CD4-positive, alpha-beta T cell treated with Interleukin-10 for 1 hour (primary cell): ENCODE measurements at places on chromosomes 11 and 22.

GRCh38 chr11:8338138-8338537, 74.5 kb upstream of the LMO1 start:
- DNase-seq = no peak

GRCh38 chr22:46350121-46350520, 14.6 kb downstream of the TRMU start:
- DNase-seq = no peak

GRCh38 chr22:49086181-49086580, 741.5 kb downstream of the BRD1 start:
- no peak for DNase-seq

DNA sequence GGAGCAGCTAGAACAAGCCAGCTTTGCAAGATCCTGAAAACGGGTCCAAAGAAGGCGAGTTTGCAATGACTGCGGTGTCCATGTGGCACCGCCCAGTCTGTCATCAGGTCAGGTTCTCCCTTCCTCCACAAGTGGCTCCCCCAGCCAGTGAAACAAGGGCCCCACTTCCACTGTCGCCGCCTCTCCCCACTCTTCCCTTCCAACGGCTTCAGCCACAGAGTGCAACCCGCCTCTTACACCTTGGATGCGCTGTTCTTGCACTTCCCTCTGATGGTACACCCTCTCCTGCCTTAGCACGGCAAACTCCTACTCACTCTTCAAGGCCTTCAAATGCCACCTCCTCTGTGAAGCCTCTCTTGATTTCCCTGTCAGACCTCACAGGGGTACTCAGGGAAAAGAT, 10.8 kb upstream of the TCF20 start:
- no peak for DNase-seq

DNA sequence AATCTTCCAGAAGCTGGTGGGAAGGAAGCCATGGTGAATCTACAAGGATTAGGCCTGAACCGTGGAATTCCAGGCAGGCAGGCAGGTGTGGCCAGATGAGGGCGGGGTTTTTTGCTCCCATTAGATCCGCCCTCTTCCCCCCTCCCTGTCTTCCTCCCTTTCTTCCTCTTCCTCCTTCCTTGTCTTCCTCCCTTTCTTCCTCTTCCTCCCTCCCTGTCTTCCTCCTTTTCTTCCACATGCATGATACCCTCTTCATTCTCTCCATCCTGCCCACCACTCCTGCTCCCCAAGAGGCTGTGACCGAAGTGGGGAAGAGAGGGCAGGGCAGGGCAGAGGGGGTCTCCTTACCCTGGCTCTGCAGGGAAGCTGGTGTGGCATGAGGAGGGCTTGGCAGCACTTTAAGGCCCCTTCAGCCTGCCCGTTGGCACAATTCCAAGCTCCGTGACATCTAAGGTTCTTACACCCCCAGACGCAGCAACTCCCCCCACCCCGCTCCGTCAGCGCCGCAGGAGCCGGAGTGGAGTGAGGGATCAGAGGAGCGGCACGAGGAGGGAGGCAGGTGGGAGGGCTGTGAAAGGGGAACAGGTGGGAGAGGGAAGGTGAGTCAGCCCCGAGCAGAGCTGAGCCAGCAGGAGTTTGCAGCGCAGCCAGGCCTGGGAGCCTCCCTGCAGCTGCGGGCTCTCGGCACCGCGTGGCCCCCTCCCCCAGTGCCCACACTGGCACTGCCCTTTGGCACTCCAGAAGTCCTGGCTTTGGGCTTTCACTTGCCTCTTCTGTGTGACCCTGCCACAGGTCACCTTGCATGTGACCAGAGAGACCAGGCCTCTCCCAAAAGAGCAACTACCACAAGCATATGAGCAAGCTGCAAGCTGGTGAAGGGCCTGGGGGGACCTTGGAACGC, 32.1 kb downstream of the KCNJ4 start:
- no peak for DNase-seq

GRCh38 chr11:18277565-18278271, 11.7 kb downstream of the SAA1 start:
- no peak for DNase-seq

DNA sequence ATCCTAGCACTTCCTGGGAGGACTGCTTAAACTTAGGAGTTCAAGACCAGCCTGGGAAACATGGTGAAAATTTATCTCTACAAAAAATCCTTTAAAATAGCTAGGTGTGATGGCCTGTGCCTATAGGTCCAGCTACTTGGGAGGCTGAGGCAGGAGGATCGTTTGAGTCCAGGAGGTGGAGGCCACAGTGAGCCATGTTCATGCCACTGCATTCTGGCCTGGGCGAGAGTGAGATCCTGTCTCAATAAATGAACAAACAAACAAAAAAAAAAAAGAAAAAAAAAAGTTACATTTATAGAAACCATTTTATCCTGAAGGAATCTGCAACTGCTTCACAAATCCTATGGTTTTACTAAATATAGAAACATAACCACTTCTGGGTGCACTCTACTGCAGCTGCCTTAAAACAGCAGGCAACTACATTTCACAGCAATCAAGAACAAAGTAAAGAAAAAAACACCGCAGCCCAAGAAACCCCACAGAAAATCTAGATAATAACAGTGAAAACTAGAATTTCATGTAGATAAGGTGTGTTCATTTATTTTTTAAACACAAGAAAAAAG, 75.9 kb upstream of the GAB2 start:
- DNase-seq = no peak

- no peak for DNase-seq
Observed at GRCh38 chr22:49740242-49740641, 87.4 kb downstream of the BRD1 start.

DNA sequence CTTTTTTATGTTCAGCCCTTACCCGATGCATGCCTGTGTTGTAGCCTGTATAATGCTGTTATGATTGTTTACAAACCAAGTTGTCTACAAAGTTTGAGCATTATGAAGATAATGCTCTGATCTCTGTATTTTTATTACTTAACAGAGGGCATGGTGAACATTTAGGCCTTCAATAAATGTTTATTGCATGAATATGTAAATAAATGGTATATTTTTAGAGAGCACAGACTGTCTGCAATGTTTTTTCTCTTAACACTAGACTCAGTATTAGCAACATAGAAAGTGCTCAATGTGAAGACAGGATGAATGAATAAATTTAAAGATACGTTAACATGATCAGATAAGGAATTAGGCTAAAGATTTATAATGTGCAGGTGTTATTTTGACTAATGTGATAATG, 130.9 kb downstream of the UVRAG start:
- no peak for DNase-seq

DNA sequence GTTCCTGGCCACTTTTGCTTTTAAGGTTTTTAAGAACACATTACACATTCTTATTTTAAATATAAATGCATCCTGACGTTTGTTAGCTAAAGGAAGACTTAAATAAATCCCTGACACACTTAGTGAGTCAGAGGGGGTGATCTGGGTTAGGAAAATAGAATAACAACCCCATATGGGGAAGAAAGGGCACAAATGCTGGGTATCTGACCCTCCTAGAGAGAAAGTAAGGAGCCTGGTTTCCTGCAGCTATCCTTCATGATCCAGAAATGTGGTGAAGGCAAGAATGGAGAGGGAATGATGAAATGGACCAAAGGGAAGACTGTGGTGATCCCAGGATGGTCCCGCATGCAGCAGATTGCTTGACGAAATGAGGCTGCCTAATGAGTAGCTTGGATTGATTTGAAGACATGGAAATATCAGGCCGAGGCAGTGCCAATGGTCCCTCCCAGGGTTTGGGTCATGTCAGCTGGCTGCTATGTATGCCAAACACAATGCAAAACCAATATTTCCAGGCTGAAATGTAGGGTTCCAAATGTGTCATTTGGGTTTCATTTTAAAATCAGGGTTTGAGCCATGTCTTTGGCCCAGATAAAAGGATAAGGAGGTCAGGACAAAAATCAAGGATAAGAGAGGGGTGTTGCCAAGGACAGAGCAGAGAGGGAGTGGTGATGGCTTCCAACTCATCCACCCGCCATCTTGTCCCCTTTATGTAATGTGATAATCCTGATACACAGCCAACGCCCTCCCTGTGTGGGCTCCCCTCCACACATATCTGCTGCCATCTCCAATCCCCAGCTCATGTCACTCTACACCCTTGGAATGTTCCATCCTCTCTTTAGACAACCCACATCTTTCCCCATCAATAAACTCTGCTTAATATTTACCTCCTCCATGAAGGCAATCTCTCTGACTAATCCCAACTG, 135.1 kb upstream of the PITPNB start:
- DNase-seq = no peak

GRCh38 chr11:124415356-124415923, 9.2 kb downstream of the OR8B4 start:
- DNase-seq = peak; percentile 16
